GM06990 (cell line): ENCODE measurements at places on chromosomes 6 and 20.

GRCh38 chr6:35524380-35525020 lies 11.8 kb upstream of the TULP1 start:
- no peak for DNase-seq

GRCh38 chr6:34360556-34360955 lies 31.9 kb downstream of the NUDT3 start:
- DNase-seq: no peak

- no peak for DNase-seq
Measured at GRCh38 chr20:61611401-61612180, 359.5 kb downstream of the CDH4 start.

GRCh38 chr6:132459605-132459952 lies 53.3 kb downstream of the STX7 start:
- DNase-seq: no peak

- no peak for DNase-seq
Measured at GRCh38 chr6:116568821-116569755, 2.2 kb upstream of the RWDD1 start.

DNA sequence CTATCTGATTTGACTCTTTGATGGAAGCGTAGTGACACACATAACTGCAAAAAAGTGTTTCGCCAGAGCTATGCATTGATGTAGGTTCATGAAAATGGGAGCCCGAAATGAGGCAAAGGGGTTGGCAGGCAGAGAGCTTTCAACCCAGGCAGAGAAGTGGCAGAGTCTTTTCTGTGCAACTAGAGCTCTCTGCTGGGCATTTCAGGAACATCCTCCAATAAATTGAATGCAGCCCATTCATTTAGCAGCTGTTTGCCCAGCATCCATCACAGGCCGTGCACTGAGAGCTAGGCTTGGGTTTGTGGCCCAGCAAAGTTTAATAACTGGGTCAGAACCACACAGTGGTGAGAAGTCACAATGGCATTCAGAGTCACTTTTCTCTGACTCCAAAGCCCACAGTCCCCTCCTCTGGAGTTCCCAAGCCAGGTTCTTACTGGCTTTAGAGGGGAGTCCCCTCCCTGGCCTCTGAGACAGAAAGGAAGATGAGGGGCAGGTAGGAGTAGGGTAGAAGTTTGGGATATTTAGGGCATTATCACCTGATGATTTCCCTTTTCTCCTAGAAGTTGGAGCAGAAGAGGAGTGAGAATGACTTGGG lies 31.8 kb upstream of the ELMO2 start:
- DNase-seq: no peak

- DNase-seq: no peak
Measured at GRCh38 chr6:140041056-140041455, 666.6 kb upstream of the CITED2 start.
